ENCODE measurements at places on chromosomes 3 and 15.

GRCh38 chr3:186239321-186239720, 122.7 kb downstream of the DGKG start:
- no peak for DNase-seq

DNA sequence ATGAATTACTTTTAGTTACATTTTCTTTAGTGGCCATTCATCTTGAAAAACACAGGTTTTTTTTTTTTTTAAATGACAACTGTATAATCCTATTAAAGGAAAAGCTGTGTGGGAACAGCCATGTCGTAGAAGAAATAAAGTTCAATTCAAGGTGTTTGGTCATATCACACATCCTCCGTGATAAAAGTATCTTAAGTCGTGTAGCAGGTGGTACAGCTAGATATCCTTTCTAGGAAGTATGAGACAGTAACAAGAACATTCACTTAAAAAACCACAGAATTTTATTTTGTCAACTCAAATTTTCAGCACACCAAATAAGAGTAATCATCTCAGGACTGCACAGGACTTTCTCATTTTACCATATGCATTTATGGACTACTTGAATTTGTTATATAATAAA, 16.1 kb downstream of the ZDHHC23 start:
- DNase-seq, result no peak

GRCh38 chr15:77122576-77122975, 51.7 kb upstream of the TSPAN3 start:
- no peak for DNase-seq

DNA sequence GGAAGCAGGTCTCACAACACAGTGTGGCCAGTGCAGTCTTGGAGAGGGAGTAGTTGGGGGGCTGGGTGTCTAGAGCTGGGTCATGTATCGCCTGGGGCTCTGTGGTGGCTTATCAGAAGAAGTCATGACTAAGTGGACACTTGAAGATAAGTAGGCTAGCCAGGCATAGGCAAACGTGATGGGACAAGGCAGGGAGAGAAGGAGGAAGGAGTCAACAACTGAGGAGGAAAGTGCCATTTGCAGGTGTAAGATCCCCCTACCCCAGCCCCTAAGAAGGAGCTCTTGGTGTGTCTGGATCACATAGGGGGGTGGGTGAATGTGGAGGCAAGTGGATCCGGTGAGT, 352.3 kb downstream of the LRTM1 start:
- no peak for DNase-seq

GRCh38 chr3:56885879-56886278, 84.1 kb upstream of the ARHGEF3 start:
- no peak for DNase-seq

GRCh38 chr3:61855211-61855610, 293.8 kb downstream of the PTPRG start:
- no peak for DNase-seq

GRCh38 chr3:66957367-66957766, 40.7 kb upstream of the KBTBD8 start:
- DNase-seq, result no peak

DNA sequence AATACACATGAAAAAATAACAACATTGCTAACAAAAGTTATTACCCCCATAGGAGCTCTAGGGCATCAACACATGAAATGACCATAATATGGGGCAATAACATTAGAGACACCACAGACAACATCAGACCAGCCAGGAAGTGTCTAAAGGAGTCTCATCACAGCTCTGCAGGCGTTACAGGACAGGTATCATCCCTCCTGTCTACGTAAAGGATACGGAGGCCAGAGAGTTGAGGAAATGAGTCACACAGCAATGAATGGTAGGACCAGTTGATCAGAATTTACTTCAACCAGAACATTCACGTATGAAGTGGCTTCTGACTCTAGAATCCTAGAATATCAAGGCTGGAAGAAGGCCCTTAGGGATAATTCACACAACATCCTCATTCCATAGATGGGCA, 1.8 kb downstream of the NME9 start:
- DNase-seq, result no peak

- no peak for DNase-seq
Observed at GRCh38 chr3:155079468-155079745, 712 bp upstream of the MME start.

- no peak for DNase-seq
Observed at GRCh38 chr3:59611649-59612443, 562.0 kb upstream of the CFAP20DC start.

DNA sequence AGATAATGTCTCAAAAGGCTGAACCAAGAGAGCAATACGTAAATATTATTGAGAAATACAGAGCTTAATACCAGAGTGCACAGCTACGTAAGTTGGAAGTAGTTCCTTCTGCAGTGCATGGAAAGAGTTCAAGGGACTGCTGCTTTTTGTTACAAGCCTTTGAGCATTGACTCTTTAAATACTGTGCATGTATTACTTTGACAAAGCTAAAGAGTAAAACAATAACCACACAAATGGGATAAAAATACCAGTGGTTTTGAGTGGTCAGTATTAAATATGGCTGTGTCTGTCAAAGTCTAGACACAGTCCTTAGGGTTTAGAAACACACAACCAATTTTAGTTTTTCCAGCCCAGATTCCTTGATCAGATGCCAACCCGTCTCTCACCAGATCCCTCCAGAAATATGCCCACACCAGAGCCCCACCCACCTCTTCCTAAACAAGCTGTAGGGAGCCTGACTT, 62.1 kb downstream of the SSR3 start:
- no peak for DNase-seq

DNA sequence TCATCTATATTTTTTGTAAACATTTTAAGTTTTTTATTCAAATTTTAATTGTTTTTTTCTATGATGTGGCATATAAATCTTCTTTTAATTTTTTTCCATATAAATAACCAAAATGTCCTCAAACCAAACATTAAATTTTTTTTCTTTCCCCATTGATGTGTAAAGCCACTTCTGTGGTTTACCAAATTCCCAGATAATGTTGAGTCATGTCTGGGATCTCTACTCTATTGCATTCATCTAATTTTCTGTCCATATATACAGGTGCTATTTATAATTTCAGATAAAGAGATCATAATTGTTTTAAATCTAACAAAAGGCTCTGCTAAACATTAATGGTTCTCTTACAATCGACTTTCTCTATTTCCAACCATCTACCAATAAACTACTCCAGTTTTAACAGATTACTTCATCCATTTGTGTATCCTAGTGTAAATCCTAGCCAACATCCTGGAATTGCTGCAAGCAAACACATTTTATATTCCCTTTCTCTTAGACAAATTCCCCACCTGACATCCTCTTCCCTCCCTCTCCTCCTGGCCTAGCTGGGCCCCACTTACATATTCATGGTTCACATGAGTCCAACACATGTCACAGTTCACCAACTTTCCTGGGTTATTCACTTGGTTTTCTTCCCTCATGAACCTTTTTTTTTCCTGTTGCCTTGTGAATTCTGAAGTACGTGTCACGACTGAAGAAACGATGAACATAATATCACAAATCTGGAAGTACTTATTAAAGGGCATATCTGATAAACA, 368.0 kb upstream of the AGTR1 start:
- peak; percentile 71 for DNase-seq

DNA sequence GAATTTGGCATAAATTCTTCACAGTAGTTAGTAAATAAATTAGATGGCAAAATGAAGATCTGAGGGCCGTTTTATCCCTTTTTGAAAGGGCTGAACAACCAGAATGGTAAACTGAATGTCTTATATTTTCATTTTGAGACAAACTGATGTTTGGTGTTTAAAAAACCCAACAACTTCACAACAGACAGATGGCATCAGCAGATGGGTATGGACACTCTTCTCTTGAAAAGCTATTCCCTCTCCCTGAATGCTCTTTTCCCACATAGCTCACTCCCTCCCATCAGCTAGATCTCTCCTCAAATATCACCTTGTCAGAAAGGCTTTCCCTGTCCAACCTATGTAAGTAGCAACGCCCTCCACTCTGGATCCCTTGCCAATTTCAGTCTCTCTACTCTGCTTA, 33.3 kb downstream of the EMC4 start:
- DNase-seq, result no peak

DNA sequence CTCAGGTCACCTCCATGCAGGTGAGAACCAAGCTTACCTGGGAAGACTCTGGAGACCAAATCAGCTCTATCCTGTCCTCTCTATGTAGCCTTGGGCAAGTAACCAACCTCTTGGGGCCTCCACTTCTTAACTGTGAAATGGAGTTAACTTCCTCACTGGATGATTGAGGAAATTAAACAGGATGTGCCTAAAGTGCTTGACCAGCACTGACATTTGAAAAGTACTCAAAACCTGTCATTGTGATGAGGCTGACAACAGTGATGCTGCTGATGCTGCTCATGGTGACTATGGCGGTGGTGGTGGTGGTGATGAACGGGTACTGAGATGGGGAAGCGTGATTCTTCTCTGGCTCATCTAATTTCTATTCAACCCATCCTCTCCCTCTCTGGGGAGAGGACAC, 22.3 kb downstream of the VIPR1 start:
- DNase-seq, result no peak

DNA sequence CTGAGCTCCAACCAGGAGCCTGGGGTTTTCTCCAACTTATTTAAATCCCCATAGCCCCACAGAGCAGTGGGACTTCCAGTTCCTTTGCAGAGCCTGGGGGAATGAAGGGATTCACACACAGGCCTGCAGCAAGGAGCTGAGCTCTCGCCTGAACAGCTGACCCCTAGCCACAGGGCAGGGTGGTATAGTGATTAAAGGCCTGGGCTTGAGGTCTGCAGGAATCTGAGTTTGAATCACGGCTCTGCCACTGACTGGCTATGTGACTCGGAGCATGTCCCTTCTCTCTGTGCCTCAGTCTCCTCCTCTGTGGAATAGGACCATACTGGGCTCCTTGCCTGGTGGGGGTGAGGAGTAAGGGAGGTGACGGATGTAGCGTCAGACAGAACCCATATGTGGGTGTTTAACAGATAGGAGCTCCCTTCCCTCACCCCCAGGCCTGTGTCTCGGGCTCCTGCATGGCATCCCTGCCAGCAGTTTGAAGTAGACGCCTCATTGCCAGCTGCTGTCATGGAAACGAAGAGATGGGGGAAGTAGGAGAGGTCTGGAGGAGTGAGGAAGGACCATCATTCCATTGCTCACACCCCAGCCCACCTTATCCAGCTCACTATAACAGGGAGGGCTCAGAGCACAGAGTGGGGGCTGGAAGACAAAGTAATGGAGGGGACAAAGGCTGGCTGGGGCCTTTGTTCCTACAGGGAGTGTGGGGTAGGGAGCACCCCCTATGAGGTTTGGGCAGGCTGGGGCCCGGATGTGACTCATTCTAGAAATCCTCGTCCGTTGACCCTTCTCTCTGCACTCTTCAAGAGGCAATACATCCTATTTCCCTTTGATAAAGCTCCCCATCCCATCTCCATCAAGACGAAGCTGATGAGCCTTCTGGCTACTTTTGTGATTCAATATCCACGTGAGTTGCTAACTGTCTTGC, 14.8 kb downstream of the HRH1 start:
- DNase-seq, result no peak

DNA sequence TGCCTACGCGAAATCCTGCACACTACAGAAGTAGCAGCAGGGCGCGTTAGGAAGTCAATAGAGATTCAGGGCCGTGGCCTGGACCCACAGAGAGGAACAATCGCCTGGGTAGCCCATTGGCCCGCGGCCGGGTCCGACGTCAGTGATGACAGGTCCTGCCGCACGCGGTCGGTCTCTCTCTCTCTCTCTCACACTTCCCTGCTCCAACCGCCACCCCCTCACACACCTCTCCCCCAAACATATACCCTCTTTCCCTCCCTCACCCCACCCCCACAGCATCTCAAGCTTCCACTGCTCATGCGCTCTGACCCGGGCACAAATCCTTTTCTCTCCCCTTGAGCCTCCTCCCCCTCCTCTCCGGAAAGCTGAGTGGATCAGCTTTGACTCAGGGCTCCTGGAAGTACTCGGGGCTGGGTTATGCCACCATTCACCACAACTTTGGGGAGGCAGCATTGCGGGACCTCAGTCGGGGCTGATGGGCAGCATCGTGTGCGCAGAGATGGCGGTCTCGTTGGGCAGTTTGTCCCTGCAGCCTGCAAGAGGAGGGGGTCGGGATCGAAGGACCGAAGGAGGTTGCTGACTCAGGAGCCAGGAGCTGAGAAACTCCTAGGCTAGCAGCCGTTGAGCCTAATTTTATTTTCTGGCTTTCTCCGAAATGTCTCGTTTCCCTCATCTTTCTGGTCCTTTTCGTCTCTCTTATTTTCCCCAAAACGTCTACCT, 9.0 kb downstream of the ZIC4 start:
- no peak for DNase-seq

GRCh38 chr15:67127965-67128364, 62.6 kb downstream of the SMAD3 start:
- DNase-seq, result peak; percentile 92

DNA sequence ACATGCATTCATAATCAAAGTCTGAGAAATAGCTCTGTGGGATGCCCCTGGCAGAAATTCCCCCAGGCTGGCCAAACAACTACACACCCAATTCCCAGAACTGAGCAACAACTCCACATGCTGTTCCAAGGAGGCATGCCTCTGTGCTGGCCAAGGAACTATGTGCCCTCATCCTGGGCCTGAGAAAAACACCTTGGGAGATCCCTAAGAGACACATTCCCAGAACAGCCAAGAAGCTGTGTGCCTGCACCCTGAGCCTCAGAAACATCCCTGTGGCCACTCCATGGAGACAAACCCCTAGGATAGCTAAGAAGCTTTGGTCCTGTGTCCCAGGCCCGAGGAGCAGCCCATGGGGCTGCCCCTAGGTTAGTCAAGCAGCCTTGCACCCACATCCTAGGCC, 92.3 kb upstream of the MME start:
- DNase-seq, result no peak

DNA sequence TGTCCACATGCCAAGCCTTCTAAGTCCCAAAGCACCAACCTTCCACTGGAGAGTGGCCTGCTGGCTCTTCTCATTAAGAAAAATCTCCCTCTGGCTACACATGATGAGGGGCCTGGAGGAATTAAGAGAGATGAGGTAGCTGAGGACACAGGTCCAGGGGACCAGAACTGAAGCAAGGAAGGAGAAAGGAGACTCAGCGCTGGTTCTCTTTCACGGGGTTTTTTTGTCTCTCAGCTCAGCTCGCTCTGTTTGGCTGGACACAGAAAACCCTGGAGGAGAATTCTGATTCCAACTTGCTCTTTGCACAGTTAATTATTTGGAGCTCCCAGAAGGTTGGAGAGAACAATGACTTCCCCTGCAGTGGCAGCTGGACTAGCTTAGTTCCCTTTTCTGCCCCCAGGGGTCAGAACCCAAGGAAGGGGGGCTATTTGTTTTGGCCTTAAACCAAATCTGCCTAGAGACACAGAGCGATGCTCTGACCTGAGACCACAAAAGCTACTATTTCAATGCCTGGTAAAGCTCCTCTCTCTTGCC, 507.6 kb downstream of the FHIT start:
- peak; percentile 2 for DNase-seq

- no peak for DNase-seq
Observed at GRCh38 chr15:27481768-27482167, 510.8 kb downstream of the GABRG3 start.

DNA sequence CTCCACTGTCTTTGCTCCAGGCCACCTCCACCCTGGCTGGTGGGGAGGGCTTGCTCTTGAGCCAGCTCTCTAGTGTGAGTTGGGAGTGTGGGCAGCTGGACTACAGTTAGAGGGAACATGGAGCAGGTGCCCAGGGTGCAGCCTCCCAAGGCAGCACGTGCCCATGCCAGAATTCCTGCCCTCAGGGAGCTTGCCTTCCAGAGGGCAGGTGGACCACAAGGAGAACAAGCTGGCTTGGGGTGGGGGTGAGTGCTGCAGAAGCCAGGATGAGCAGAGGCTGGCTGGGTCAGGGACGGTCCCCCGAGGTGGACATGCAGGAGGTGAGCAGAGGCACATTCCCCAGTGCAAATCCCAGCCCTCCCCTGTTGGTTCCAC, 89.5 kb downstream of the VGLL4 start:
- DNase-seq, result no peak

- peak; percentile 81 for DNase-seq
Observed at GRCh38 chr3:182971637-182972036, 8.7 kb downstream of the DCUN1D1 start.

Data from Caki2 (cell line).